ENCODE measurements at places on chromosomes 2 and 18.

GRCh38 chr2:199798831-199799580, 52.0 kb downstream of the FTCDNL1 start:
- DNase-seq: no peak

DNA sequence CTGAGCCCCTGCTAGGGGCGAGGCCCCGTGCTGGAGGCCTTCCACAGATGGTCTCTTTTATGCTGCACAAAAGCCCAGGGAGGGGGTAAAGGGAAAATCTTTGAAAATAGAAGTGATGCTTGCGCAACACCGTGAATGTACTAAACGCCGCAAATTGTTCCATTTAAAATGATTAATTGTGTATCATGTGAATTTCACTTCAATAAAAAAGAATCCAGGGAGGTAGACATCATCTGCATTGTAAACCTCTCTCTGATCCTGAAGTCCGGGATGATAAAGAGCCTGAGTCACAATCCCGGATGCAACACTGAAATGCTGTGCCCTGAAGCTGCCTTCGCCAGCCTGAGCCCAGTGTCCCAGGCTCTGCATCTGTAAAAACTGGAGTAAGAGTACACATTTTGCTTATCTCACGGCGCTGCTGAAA, 107.7 kb upstream of the PPP1CB start:
- no peak for DNase-seq

DNA sequence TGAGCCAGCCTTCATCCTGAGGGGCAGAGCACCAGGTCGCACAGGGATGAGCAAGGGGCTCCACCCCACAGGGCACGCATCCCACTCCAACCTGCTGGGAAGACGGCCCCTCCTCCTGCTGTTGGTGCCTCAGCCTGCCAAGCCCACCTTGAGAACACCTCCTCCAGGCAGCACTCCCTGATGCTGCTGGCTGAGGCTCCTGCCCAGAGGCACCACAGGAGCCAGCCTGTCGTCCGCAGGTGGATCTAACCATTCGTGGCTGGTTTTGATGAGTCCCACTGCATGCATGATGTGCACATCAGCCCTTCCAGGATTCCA, 58.4 kb downstream of the BIN1 start:
- DNase-seq: no peak

DNA sequence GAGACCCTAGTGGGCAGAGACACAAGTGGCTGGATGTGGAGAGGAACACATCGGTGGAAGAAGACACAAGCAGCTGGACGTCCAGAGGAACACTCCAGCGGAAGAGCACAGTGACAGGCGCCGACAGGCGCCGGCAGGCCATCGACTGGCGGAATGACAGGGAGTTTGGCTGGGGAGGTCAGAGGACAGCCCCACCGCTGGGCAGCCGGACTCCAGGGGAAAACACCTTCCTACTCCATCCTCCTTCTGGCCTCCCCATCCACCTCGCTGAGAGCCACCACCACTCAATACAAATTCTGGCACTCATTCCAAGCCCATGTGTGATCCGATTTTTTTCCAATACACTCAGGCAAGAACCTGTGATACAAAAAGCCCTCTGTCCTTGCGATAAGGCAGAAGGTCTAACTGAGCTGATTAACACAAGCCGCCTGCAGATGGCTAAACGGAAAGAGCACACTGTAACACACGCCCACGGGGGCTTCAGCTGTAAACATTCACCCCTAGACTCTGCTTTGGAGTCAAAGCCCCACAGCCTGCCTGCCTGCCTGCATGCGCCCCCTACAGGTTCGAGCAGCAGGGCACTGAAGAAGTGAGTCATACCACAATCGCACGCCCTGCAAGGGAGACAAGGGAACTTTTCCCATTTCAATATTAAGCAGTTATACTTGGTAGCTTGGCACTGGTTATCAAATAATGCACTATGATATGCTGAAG, 50.2 kb upstream of the LRP1B start:
- DNase-seq: no peak

DNA sequence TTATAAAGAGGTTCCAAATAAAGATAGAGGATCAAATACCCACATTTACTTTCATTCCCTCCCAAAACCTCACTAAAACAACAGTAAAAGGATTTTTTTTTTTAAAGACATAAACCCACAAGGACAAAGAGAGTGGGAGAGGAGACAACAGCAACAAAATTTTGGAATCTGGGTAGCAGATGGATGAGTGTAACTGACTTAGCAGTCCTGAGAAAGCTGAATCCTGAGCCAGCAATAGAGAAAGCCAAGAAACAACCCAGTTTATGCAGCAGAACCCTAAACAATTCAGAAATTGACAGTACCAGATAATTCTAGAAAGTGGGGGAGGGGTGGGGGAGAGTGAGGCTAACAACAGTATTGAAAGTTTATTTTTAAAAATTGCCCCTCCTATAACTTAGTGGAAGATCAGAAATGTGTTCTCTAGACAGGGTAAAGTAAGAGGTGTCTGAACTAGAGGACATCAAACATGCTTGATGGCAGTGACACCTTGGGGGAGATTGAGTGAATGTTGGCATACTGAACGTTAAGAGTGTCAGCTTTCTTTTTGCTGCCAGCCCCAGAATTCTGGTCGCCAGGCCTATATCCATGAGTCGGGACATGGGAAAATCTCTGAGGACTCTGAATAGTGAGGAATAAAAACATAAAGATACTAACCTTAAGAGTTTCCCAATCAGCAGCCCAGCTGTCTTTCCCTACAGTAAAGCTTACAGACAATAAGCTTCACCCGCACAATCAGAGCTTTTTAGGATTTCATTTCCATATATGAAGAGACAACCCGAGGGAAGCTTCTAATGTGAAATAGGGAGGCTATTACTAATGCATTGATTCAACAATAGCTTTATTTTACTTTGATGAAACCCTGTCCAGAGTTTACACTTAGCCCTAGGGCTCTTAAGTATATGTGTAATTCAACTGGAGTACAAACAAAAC, 128.0 kb upstream of the ALPP start:
- DNase-seq: no peak
